Hepatic stellate cell (primary cell): ENCODE measurements at places on chromosomes 12 and 14.

DNA sequence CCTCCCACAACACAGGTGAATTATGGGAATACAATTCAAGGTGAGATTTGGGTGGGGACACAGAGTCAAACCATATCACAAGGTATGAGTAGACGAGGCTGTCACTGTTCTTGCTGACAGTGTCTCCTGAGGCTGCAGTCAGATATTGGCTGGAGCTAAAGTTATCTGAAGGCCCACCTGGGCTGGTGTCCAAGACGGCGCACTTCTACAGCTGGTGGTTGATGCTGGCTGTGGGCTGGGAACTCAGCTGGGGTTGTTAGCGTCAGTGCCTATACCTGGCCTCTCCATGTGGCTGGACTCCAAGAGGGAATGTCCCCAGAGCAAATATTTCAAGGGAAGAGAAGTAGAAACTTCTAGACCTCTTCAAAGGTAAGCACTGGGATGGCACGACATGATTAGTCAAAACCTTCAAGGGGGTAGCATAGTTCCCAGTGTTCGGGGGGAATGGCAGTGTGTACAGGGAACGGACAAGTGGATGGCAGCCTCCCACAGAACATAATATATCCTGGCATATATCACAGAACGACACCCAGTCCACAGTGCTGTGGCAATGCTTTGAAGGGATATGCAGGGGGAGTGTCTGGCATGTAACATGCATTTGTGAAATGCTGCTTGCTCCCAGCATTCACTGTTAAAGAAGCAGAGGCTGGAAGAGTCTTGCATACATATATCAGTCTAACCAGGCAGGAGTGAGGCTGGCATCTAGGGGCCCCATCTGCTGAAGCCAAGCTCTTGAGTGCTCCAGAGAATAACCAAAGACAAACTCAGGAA is 126.7 kb upstream of the RFLNA start:
- no peak for DNase-seq

- peak; percentile 54 for DNase-seq
Observed at GRCh38 chr14:52862632-52863333, 71.4 kb upstream of the GNPNAT1 start.

DNA sequence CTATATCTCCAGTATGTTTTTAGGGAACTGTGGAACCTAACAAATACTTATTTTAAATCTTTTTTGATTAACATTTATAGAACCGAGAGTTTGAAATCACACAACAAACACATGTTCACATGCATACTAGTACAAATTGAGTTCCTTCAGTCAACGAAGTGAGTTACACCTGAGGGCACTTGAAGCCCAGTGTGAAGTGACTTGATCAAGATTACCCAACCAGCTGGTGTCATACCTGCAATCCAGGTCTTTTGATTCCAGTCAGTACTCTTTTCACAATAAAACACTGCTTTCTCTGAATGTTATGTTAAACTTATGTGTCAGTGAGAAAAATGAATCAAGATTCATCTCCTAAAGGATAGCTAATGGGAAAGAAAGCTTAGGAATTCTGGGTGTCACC is 35.2 kb downstream of the VRK1 start:
- no peak for DNase-seq

- no peak for DNase-seq
Observed at GRCh38 chr12:96466939-96467751, 22.2 kb upstream of the CFAP54 start.

DNA sequence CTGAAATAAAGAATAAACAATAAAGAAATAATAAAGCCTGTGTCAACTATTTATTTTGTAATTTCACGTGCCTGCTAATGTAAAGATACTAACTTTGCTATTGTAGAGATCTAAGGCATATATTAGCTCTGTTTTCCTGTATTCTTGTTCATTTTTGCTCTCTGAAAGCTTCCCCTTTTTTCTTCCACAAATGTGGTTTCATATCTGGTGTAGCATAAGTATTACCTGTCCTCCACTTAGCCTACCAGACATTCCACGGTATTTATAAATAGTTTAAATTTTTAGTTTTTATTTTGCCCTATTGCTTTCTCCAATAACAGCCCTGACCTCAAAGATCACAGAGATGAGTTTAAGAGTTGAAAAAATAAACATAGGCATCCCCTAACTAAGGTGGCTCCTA is 92.6 kb upstream of the ATP2B1 start:
- no peak for DNase-seq

DNA sequence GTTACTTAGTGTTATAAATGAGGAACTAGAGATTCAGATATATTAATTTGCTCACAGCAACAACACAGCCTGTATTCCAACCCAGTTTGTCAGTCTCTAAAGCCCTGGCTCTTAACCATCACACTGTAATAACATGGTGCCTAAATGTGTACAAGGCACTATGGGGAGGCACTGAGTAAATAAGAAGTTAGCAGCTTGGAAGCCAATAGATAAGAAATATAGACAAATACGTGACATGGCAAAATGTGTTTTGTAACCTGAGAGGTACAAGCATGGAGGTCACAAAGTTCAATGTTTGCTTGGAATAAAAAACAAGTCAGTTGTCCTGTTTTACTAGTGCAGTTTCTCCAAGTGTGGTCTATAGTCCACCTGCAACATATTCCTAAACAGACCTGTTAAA is 16.3 kb upstream of the SLCO1A2 start:
- no peak for DNase-seq

DNA sequence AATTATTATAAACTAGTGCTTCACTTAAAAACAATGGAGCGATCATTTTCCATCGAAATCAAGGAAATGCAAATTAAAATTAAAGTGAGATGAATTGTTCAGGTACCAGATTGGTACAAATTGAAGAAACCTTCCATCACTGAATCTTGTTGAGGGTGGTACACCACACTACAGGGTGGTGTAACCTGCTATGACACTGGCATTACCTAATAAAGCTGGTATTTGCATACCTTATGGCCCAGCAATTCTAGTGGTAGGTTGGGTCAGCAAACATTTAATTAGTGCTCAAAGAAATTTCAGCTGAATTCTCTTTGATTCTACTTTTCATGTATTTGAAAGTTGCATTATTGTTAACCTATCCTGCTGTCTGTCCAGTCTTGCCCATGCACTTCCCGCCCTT is 9.2 kb downstream of the TIGAR start:
- no peak for DNase-seq

- no peak for DNase-seq
Observed at GRCh38 chr12:3207858-3208257, 130.7 kb downstream of the TSPAN9 start.

DNA sequence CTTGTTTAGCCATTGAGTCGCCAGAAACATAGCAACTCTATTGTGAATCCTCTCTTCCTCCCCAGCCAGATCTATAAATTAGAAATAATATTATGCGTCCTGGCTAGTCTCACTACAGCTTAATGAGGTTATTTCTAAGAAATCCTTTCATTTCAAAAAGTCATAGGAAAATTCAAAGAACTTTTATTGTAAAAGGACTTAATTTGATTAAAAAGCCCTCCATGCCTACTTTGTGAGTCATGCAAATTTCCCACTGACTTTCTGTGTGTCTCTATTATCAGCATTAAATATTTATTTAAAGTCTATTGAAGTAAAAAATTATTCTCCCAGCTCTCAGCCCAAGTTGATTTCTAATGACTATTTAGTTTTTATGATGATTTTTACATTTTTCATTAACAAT is 160.7 kb downstream of the PHLDA1 start:
- DNase-seq, result no peak

DNA sequence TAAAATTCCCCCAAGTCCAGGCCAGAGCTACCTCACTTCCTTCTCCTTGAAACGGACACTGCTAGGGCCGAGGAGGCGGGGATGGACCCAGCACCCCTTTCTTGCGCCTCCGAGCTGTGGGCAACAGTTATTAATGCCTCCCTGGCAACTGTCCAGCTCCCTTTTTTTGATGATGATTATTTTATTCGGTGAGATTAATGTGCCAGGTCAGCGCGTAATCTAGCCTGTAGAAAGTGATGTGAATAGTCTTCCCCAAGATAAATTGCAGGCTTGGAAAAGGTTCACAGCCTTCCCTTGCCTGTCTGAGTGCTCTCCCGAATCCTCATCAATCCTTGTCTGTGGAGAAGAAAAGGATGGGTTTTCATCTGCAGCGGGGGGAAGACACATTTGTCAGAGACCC is 54.3 kb downstream of the RNFT2 start:
- no peak for DNase-seq
